D721Med (cell line): ENCODE measurements at places on chromosomes 6 and 20.

- no peak for DNase-seq
Measured at GRCh38 chr6:122853259-122853995, 64.4 kb downstream of the SMPDL3A start.

DNA sequence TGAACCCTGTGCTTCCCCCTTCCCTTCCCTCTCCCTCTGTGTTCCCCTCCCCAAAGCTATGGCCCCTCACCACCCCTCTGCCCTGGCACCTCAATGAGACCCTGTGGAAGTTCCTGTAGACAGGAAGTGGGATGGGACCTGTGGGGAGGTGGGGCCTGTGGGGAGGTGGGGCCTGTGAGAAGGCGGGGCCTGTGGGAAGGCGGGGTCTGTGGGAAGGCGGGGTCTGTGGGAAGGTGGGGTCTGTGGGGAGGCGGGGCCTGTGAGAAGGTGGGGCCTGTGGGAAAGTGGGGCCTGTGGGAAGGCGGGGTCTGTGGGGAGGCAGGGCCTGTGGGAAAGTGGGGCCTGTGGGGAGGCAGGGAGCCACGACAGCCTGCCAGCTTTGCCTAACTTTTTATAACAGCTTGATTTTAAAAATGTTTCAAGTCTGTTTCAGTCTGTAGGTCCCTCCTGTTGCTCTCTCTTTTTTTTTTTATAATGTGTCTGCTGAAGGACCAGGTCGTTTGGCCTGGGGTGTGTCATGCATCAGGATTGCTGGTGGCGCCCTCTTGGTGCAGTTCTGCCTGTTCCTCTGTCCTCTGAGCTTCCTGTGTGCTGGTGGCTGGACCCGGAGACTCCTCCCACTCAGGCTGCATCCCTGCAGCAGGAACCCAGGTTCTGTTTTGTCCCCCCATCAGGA lies 70.5 kb upstream of the SLCO4A1 start:
- no peak for DNase-seq

DNA sequence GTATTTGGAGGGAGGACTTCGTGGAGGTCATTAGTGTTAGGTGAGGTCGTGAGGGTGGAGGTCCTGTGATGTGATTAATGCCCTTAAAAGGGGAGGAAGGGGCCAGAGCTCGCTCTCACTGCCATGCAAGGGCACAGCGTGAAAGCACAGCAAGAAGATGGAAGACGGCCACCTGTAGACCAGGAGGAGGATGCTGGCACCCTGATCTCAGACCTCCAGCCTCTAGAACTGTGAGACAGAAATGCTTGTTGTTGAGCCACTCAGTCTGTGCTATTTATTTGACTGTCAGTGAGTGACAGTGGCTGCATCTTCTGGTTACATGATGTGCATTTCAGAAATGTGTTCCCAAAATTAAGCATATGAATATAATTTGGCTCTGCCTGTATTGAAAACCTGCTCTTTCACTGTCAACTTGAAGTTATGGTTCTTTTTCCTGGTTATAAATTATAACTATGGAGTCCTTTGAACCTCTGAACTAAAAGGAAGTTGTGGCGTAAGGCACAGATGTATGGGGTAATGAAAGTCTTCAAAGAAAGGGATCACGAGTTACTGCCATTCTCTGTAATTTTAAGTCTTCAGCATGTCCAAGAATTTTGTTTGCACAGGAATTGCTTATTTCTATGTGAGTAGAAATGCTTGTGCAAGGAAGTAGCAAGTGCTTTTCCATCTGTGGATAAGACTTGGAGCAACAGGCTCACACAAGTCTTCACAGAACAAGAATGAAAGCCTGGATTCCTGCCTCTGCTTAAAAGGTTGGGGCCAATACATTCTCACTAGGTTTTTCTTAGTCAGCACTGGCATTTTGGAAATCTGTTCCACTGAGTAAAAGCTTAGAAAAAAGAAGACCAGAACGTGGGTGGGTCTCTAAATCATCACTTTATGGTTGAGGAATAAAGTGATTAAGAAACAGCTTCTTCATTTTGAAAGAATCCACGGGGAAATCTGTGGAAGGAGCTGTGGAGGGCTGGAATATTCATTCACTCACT lies 10.3 kb downstream of the PPP1R14C start:
- DNase-seq: no peak

DNA sequence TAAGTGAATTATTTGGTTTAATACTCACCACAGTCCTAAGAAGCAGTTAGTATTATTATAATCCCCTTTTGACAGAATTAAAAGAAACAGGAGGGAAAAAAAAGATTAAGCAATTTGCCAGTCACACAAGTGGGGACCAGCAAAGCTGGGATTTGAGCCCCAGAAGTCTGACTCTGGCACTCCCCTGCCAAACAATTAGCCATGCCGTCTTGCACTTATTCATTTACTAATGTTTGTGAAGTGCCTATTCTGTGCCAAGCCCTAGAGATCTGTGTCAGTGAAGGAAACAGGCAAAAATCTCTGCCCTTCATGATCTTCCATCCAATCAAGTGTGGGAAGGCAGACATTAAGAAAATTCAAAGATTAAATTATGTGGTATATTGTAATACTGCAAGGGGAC lies 126.0 kb upstream of the TOP1 start:
- DNase-seq: no peak

- no peak for DNase-seq
Measured at GRCh38 chr6:55664591-55665587, 85.9 kb upstream of the HMGCLL1 start.

GRCh38 chr20:36629719-36630681 lies 16.0 kb downstream of the SLA2 start:
- no peak for DNase-seq

GRCh38 chr6:27101824-27102223 lies 145.7 kb upstream of the PRSS16 start:
- no peak for DNase-seq

DNA sequence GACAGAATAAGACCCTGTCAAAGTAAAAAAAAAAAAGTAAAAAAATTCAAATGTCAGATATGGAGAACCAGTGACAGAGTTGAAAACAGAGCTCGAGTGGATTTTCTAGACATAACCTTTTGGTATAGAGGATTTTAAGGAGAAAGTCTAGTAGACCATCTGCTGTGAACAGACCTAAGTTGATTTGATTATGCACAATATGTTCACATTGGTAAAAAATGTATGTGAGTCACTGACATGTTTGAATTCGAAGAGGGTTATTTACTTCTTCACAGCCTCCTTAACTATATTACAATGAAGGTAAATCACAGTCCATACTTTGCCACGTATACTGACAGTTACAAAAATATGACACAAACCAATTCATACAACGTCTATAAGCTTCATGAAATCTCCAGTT lies 7.4 kb downstream of the TINAG start:
- DNase-seq: no peak

DNA sequence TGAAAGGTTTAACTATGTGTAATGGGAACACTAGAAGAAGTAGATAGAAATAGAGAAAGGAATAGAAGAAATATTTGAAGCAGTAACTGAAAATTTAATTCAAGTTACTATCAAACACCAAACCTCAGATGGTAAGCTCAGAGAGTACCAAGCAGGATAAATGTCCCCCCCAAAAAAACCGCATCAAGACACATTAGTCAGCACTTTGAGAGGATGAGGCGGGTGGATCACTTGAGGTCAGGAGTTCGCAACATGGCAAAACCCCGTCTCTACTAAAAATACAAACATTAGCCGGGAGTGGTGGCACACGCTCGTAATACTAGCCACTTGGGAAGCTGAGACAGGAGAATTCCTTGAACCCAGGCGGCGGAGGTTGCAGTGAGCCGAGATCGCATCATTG lies 253.1 kb downstream of the C6orf118 start:
- DNase-seq: no peak

DNA sequence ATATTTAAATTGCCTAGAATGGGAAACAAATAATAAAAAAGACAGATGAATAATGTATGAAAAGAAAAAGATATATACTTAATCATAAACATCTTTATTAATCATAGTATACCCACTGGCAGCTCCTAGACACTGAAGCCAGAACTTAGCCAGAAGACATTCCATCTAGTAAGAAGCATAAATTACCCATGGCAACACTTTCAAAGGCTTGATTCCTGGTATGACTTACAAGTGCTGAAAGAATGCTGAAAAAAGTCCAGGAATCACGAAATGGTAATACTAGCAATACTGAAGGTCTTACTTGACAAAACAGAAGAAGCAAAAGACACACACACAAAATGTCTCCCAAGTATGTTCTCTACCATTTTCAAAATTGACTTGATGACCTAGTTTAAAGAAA lies 38.0 kb downstream of the RWDD2A start:
- DNase-seq: no peak

DNA sequence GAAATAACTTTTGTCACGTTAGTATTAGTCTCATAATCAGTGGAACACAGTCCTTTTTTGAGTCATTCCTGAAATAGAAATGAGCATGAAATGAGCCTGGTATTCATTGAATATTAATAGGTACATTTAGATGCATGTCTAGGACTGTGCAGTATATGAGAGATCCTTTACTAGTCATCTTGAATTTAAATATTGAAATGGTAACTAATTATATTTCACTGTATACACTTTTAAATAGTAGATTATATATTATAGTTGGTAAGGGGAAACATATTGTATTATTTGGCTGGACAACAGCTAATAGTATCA lies 59.4 kb downstream of the RSPO3 start:
- DNase-seq: no peak

- no peak for DNase-seq
Measured at GRCh38 chr6:53347921-53348370, 804 bp downstream of the ELOVL5 start.

DNA sequence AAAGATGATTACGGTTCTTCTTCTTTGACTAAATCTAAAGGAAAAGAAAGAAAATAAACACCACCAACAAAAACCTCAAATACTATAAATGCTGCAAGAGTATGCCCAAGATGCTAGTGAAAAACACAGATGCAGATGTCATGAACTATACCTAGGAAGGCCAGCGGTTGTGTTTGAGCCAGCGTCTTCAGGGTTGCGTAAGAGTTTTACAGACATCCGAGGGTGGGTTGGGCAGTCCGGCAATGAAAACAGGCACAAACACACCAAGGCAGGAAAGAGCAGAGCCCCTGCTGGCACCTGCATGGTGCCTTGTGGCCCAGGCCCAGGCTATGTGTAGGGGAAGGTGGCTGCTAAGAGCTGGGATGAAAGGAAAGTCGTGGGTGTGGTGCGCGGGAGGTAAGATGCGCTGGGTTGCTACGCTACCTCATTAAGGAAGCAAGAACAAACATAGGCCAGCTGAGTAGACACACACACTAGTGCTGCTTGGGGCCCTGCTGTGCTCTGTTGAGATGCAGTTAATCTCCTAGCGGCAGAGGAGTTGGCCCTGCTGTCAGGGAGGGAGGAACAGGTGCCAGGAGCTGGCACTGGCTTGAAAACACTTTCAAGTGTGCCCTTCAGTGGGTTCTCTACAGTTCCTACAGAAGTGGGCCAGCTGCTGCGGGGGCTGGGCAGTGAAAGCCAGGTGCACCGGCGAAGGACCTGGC lies 170.2 kb upstream of the PLN start:
- DNase-seq: no peak

DNA sequence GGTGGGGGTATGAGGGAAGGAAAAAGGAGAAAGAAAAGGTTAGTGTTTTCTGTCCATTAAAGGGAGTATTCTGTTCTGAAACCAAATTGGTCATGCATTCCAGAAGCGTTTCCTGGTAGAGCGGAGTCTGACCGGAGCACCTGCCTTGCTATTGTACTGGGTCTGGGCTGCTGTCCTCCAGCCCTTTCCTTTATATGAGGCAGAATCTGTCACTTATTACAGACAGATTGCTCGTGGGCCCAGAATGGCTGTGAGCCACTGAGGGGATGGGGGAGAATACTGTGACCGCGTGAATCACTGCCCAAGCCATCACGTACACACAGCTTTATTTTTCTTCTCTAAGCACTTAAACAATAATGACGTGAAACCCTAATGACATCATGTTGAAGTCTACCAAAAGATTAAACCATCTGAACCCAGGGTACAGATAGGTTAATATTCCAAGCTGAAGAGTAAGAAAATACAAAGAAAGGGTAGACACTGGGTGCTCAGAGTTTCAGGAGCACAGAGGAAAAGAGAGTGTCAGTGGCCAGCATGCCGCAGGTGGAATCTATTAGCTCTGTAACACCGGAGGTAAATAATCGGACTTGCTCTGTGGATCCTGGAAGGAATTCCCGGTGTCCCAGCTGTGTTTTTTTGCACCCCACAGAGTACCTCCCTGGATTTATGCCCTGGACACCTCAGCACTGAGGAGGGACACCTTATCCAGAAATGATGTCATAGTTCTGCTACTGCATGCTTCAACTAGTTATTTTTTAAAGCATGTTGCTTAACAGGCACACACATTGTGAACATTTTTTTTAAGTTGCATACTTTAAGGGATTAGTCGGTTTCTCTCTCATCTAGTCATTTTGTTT lies 573.3 kb downstream of the PKHD1 start:
- no peak for DNase-seq

DNA sequence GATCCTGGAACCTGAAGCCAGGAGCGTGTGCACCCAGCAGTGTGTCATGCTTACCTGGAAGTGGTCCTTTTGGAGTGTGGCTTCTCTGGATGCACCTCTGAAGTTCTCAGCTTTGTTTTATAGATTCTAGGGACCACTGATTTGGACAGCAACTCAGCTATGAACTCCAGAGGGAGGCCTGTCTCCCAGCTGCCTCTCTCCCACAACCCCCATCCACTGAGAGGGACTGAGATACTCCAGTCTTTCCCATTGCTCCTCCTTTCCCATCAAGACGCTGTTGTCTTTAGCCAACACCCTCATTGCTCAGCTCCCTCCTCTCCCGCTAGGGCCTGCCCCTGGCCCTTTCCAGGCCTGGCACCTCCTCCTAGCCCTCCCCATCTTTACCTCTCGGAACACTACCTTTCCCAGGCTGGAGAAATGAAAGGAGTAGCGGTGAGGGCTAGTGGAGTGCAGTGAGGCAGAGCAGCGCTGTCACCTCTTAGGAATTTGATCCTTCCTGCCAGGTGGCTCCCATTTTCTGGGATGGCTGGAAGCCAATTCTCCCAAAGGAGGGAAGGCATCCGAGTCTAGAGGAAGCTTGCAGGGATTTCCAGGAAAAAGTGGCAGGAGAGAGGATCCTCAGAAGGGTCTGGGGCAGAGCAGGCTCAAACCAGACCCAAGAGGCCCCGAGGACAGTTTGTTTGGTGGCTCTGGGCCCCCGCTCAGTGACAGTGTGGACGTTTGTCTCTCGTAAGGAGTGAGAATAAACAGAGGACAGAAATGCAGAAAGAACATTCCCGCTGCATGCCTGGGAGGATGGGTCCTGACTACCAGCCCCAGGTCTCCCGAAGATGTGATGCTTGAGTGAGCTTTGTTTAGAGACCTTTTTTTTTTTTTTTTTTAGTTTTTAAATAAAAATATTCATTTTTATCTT lies at the start of gene LRRN4:
Gene LRRN4, minus strand, starts transcription at position 285 of the 913 bp plus-strand sequence. CDS start 1,261 bp downstream, outside the sequence.
- DNase-seq: no peak

DNA sequence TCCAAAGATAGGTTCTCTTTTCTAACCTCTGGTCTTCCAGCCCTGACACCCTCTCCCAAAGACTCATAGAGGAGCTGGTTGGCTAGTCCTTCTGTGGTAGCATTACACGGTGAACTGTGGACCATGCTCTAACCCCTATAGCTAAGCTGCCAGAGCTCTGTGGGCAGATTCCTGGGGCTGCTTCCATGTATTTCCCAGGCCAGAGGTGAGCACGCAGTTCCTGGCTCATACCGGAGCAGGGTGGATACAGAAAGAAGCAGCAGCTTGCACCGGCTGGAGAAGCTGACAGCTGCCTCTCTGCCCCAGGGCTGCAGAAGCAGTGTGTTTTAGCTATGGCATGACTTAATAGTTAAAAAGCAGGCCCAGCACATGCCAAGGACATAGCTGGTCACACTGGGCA lies 84.1 kb upstream of the FOXP4 start:
- DNase-seq: no peak

- DNase-seq: no peak
Measured at GRCh38 chr6:158560836-158561320, 987 bp downstream of the TMEM181 start.

GRCh38 chr6:123888771-123889513 lies 85.3 kb downstream of the NKAIN2 start:
- no peak for DNase-seq

GRCh38 chr20:50245498-50246366 lies 55.1 kb downstream of the CEBPB start:
- DNase-seq: no peak
